ENCODE measurements at places on chromosomes 12 and 14.

GRCh38 chr14:56341766-56342493 lies 223.7 kb downstream of the PELI2 start:
- no peak for DNase-seq

DNA sequence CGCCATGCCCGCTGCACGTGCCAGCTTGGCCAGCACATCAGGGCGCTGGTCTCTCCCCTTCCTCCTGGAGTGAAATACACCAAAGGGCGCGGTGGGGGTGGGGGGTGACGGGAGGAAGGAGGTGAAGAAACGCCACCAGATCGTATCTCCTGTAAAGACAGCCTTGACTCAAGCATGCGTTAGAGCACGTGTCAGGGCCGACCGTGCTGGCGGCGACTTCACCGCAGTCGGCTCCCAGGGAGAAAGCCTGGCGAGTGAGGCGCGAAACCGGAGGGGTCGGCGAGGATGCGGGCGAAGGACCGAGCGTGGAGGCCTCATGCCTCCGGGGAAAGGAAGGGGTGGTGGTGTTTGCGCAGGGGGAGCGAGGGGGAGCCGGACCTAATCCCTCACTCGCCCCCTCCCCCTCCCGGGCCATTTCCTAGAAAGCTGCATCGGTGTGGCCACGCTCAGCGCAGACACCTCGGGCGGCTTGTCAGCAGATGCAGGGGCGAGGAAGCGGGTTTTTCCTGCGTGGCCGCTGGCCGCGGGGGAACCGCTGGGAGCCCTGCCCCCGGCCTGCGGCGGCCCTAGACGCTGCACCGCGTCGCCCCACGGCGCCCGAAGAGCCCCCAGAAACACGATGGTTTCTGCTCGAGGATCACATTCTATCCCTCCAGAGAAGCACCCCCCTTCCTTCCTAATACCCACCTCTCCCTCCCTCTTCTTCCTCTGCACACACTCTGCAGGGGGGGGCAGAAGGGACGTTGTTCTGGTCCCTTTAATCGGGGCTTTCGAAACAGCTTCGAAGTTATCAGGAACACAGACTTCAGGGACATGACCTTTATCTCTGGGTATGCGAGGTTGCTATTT lies 914 bp upstream of the CCND2 start:
- DNase-seq: no peak

GRCh38 chr12:1843641-1844005 lies 23.3 kb downstream of the LRTM2 start:
- DNase-seq: no peak

DNA sequence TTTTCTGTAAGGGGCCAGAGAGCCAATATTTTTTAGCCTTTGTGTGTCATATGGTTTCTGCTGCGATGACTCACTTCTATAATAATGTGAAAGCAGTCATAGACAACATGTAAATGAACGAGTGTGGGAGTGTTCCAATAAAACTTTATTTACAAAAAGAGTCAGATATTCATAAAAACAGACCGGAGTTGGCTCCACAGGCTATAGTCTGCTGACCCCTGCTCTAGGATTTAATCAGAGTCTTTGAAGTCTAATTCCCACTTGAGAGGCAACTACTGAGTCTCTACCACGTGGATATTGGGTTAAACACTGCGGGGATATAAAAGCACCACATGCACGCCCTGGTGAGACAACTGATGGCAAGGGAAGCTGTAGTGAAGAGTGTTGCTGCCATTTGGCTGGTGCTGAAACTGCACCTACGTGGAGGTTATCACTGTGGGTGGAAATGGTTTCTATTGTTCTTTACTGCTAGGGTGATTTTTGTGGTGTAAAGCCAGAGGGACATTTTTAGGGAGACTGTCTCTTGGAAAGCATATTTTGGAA lies 3.6 kb upstream of the NINJ2 start:
- no peak for DNase-seq

GRCh38 chr12:28973491-28973890 lies 175.6 kb upstream of the FAR2 start:
- no peak for DNase-seq

GRCh38 chr12:117688446-117688845 lies 280.3 kb downstream of the KSR2 start:
- DNase-seq: no peak

- DNase-seq: no peak
Measured at GRCh38 chr14:76257111-76257803, 105.5 kb downstream of the GPATCH2L start.

DNA sequence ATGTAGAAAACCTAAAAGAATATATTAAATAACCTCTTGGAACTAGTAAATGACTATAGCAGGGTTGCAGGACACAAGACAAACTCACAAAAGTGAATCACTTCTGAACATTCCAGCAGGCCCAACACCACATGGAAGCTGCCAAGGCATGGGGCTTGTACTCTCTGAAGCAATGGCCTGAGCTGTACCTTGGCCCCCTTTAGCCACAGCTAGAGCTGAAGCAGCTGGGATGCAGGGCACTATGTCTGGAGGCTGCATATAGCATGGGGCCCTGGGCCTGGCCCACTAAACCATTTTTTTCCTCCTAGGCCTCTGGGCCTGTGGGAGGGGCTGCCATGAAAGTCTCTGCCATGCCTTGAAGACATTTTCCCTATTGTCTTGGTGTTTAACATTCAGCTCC lies 1067.3 kb downstream of the LRFN5 start:
- no peak for DNase-seq

DNA sequence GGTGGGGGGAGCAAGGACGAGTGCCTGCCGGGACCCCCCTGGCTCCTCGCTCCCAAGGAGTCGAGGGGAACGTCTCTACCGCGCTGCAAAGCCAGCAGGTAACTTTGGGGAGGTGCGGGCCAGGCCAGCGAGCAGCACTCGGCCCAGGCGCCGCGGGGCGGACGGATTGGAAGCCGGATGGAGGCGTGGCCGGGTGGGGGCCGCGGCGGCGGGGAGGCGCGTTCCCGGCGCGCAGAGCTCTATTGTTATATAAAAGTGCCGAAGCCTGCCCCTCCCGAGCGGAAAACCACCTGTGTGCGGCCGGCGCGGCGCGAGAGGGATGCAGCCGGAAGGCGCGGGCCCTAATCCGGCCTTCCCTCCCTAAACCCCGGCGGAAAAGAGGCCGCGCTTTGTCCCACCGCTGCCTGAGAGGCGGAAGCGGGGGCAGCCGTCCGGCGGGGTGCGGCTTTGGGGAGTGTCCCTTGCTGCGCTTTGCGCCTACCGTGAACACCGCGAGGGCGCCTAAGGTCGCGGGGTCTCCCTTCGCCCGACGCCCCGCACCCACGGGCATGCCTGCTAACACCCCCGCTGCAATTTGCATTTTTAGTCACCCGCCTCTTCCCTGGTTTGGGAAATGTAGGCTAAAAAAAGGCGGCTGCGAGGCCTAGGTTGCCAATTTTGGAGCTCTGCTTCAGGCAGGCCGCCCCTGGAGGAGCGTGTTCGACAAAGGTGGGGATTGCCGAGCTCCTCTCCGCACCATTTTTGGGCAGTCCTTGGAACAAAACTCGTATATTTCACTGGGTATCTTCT lies 1.7 kb upstream of the DUSP6 start:
- peak; percentile 88 for DNase-seq

DNA sequence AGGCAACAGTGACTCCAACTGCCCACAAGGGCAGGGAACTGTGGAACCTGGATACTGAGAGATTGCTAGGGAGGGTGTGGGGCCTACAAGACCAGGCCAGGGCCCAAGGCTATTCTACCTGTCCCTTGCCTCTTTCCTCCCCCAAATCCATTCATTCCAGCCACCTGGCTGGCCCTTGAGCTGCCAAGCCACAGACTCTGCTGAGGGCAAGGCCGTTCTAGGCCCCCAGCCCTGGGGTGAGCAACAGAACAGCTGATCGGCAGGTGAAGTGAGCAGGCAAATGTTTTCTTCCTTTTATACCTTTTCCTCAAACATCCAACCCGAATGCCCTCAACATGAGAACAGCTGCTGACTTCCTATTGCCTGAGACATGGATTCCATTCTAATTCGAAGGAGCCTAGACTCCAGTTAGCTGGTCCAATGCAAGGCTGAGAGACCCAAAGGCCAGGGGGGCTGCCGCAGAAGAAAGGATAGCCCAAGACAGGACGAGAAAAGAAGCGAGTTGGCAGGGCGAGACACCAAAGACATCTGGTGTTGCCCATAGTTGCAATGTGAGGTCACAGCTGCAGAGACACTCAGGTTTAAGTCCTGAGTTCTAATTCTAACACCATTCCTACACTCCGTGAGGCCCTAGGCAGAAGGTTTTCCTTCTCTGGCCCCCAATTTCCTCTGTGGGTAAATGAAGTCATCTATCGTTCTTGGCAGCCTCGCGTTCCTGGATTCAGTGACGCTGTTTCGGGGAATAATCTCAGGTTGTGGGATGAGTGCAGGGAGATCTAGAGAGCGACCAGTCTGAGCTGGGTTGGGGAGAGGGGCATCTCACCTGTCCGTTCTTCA lies 1.7 kb downstream of the C1QL4 start:
- no peak for DNase-seq

- no peak for DNase-seq
Measured at GRCh38 chr14:70130482-70130881, 58.3 kb downstream of the SLC8A3 start.

- DNase-seq: no peak
Measured at GRCh38 chr14:24259282-24260025, 3.5 kb downstream of the TGM1 start.

GRCh38 chr14:63266106-63266505 lies 52.6 kb downstream of the GPHB5 start:
- DNase-seq: no peak

DNA sequence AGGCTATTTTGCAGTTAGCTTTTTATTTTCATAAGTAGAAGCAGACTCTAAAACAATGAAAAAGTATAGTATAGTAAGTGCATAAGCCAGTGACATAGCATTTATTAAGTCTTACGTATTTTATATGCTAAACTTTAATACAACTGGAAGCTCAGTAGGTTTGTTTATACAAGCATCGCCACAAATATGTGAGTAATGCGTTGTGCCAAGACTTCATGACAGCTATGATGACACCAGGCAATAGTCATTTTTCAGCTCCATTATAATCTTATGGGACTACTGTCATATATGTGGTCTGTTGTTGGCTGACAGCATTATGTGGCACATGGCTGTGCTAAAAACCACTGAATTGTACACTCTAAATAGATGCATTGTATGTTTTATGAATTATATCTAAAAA lies 40.3 kb downstream of the SLC38A2 start:
- no peak for DNase-seq

GRCh38 chr14:105074601-105075053 lies 9.4 kb upstream of the GPR132 start:
- no peak for DNase-seq

DNA sequence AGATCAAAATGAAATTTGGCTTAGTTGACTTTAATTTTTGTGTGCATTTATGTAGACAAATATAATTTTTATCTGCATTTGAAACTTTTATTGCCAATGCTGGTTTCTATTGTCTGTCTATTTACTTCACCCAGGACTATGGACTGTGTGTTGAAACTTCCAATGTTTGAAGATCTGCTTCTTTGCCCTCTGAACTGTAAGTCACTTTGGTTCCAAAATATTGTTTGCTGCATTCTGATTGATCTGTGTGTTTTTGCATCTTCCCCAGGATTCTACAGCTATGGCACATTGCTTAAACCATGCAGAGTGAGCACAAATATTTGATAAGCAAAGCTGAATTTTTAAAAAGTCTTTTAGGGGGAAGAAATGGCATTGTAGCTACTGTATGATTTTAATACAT lies 131.0 kb upstream of the SOX5 start:
- no peak for DNase-seq

GRCh38 chr14:68182492-68182891 lies 362.9 kb downstream of the RAD51B start:
- no peak for DNase-seq

- DNase-seq: no peak
Measured at GRCh38 chr12:77351860-77352259, 286.5 kb upstream of the E2F7 start.

- peak; percentile 39 for DNase-seq
Measured at GRCh38 chr14:19878029-19878642, 3.2 kb downstream of the OR4K2 start.

- no peak for DNase-seq
Measured at GRCh38 chr12:28933864-28934527, 215.1 kb upstream of the FAR2 start.

- DNase-seq: no peak
Measured at GRCh38 chr12:57039016-57039798, 10.7 kb downstream of the MYO1A start.

- peak; percentile 76 for DNase-seq
Measured at GRCh38 chr12:121005346-121005815, 10.9 kb downstream of the C12orf43 start.

DNA sequence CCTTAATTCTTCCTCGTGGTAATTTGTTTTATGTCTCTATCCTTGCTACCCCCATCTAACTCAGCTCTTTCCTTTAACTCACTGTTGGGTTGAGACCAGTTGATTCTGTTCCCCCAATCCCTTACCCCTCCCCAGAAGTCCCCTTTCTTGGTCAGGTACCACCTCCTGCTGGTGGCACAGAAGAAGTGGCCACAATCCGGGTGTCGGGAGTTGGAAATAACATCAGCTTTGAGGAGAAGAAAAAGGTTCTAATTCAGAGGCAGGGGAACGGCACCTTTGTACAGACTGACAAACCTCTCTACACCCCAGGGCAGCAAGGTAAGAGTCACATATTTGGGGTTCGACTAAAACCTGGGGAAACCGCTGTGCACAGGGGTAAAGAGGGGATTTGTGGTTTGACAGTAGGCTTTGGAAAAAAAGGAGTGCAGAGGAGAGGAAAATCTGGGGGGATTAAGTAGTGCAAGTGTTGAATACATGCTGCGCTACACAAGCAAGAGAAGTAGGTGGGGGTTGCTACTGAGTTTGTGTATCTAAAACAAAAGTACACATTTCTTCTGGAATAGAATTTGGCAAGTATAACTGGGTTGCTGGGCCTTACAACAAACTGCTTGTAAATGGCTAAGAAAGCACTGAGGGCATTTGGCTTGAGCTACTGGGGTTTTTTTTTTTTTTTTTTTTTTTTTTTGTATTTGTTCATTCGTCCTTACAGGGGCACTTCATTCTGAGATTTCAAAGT lies 1.3 kb downstream of the A2ML1 start:
- DNase-seq: peak; percentile 42

- DNase-seq: no peak
Measured at GRCh38 chr14:22390824-22391461, 198.1 kb downstream of the DAD1 start.

DNA sequence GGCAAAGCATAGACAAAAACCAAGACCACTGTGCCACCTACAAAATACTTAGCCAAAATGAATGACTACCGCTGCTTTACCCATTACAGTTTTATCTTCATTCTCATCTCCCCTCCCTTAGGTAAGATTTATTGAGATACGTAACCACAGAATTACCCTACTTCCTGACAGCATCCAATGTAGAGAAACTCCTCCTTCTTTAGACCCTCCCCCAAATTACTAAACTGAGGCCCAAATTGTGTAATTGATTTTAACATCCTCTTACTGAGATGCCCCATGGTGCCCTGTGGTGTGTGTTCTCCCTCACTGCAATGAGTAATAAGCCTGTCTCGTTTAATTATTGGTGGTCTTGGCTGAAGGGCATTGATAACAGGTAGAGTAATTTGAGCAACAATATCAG lies 19.1 kb downstream of the VRK1 start:
- peak; percentile 63 for DNase-seq

GRCh38 chr14:45287610-45288009 lies 34.6 kb upstream of the MIS18BP1 start:
- DNase-seq: no peak

GRCh38 chr12:23525450-23526072 lies 423.9 kb downstream of the SOX5 start:
- DNase-seq: no peak
